ENCODE measurements at places on chromosomes 2 and 18. TPM values are rescaled to one million over a fixed set of nuclear protein-coding genes. Genes with fewer than 3 reads are reported as not detected.

DNA sequence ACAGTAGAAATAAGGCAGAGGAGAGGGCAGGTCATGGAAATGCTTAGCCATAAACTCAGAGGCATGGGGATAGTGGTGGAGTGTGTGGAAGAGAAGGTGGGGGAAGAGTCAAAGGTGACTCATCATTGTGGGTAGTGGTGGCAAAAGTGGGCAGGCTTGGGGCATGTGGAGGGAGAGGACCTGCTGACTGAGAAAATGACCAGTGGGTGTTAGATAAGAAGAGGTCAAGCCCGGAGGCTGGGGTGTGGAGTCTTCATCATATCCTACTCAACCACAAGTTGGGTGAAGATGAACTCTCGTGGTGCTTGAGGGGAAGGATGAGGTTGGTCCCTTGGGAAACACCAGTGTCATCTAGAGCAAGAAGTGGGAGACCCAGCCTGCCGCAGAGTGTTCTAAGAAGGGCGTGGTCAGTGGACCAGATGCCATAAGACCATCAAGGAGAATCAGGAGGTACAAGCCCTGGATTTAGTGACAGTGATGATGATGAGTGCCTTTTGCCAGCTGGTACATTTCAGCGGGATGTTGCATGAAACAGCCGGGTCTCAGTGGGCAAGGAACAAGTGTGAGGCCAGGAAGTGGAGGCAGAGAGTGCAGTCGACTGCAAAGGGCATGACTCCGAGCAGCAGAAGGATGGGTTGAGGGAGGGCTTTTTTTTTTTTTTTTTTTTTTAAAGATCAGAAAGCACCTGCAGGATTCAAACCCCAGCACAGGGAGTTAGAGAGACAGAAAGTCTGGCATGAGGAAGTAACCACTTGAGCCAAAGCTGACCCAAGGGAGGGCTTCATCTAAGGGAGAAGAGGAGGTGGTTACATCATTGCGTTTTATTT, 122.6 kb upstream of the SPRED2 start:
- DNase-seq: no peak

DNA sequence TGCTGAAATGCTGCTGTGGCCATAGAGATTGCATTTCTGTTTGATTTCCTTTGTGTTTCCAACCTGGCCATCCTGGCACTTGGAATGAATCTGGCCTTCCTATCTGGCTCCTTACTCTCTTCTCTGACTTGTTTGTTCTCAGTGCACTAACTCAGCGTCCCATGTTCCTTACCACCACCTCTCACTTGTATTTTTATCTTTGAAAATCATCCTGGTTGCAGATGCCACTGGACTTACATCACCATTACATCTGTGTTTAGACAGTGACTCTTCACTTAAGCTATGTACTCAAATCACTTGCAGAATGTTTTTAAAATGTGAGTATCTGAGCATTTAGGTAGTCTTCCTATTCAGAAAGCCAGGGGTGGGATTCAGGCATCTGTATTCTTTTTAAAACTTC, 239.5 kb downstream of the WDR7 start:
- DNase-seq: no peak

DNA sequence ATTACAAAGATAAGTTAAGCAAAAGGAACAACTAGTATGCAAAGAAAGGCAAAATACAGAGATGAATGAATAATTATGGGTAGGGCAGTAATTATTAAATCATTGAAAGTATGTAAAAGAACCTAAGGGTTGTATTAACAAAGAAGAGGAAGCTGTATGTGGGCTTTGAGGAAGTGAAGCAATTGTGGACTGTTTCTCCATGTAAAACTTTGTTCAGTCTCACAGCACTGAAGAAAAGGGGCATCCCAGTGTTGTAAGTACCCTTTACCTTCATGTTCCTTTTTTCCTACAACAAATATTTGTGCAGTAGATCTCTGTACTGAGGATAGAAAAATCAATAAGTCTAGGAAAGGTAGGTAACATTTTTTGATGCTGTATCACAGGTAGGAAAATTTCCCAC, 388.7 kb upstream of the NRP2 start:
- no peak for DNase-seq

GRCh38 chr2:166167449-166167848, 39.6 kb upstream of the SCN1A start:
- DNase-seq: no peak

DNA sequence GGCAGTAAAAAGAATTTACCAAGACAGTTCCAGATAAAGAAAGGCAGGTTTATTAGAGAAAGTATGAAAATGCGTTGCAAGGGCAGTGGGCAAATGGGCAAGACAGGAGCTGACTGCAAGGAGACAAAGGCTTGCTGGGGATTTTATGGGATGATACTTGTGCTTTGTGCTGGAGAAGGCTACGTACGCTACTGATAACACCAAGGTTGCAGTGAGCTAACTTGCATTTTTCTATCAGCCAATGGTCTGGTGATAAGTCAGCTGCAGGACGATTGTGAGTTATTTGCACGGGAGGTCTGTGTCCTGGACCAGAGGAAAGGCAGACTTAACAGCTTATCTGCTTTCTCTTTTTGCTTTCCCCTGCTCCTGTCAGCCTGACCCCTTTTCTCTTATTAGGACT, 116.5 kb downstream of the PMS1 start:
- no peak for DNase-seq

The CNGA3 gene
- 0.18 TPM for total RNA-seq

The ANKRD62 gene
- 0.27 TPM for total RNA-seq

The UGT1A4 gene
- total RNA-seq: not detected

The LIMS3 gene
- total RNA-seq: 2.4 TPM

The SYT4 gene
- total RNA-seq: not detected

The ZNF514 gene
- total RNA-seq: 19.9 TPM

Measured in lower lobe of right lung (tissue), 2 donors.